Activated T-helper 1 cell treated with anti-CD3 and anti-CD28 coated beads, Interleukin-12 subunit alpha, Interleukin-12 subunit beta, Interleukin-2, Interleukin-4 antibody, amounts not matched to agents 30 ng/mL and 10 ng/mL and 1 ng/mL, durations not matched to agents 14 hours and 24 hours and 36 hours (primary cell): ENCODE measurements at places on chromosomes 3 and 15.

DNA sequence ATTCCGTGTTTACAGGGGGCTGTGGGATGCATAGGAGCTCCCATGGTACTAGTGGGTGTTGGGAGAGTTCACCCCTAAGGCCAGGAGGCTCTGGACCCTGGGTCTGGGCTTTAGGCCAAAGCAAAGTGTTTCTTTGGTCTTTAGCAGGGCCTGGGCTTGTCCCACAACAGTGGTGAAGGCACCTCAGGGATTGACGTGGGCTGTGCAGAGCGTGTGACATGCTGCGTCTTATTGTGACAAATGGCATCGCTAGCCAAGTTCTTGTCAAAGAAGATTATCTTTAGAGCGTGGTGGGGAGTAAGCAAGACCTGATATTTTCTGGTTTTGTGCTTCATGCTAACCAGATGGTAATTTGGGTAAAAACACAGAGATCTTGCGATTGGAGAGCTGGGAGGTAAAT is 170.1 kb downstream of the APBA2 start:
- DNase-seq = no peak

DNA sequence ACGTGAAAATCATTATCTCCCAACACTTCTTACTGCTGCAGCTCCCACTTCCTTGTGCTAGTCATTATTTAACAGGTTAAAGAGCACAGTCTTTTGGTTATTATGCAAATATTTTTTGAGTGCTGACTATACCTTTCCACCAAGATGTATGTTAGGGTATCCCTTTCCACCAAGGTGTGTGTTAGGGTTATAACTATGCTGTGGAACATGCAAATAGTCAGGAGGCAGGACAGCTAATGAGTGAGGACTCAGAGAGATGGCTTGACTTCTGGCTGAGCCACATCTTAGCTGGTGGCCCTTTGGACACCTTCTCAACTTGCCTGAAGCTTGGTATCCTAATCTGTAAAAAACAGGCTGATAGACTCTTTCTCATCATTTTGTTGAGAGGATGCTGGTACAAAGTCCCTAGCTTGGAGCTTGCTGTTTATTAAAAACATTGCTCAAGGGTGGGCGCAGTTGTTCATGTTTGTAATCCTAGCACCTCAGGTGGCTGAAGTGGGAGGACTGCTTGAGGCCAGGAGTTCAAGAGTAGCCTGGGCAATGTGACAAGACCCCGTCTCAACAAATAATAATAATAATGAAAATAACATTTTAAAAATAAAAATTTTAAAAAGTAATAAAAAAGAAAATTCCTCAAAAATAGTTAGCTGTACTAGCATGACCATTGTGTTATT is 160.5 kb upstream of the ADAMTS9 start:
- no peak for DNase-seq

DNA sequence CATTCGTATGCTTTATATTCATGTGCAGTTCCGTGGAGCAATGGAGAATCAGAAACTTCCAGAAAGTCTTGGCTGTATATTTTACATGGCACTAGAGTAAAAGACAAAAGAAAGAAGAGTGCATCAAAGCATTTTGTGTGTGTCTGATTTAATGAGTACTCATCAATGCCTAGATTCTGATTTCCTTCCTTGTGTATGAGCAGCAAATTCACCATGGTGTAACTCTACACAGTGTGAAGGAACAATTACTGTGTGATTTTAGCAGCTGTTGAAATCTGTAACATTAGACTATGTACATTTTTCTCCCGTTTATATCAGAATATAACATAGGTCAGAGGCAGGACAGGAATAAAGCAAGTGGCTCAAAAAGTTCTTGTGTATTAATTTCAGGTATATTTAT is 102.0 kb upstream of the TSC22D2 start:
- DNase-seq = no peak

- no peak for DNase-seq
Measured at GRCh38 chr3:97277708-97278107, 463.3 kb downstream of the EPHA6 start.

GRCh38 chr3:105367063-105367405 is 325 bp downstream of the ALCAM start:
- DNase-seq = peak; percentile 24

DNA sequence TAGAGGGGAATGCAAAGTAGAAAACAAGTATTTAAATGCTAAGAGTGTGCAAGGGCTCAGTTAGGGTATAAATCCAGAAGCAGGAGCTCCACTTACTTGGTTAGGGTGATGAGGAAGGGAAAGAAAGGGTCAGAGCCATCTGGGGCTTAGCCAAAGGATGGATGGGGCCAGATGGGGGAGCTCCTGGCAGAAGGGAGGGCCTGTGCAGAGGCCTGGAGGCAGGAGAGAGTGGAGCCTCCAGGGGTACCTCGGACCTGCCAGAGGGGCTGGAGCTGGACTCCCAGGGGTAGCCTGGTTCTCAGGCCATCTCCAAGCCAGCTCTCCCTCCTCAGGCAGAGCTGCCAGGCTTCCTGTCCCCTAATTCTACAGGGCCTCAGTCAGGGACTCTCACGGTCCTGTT is 506.3 kb downstream of the SHQ1 start:
- DNase-seq = no peak

DNA sequence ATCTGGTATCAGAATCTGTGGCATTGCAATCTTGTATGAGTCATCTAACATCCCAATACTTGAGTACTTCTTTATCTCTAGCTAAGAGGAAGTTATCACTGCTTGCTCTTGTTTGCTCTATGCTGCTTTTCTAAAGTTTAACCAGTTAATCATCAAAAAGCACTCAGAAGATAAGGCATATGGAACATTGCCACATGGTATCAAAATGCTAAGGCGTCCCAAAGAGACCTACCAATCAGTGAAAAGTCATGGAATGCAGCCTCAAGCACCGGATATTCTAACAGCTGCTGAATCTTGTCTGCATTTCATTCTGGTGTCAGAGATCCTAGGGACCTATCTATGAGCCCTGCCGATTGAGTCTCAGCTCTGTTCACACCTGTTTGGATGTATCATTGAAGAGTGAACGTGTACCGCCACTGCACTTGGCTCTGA is 192.8 kb downstream of the ARPP21 start:
- DNase-seq = no peak

DNA sequence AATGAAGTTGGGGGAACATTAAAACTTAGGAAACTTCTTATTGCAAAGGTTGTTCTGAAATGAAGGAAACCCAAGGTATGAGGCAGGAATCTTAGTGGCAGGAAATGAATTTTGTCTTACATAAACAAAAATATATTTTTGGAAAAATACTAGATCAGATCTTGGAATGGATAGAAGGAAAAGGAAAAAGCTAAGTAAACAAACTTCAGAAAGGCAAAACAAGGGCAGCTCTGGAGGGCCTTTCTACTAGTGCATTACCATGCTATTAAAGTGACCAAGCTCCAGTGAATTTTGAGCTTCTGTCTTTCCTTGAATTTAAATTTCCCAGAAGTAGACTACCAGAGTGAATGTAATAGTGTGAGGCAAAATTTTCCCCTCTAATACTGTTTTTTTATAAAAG is 13.6 kb downstream of the ARL6 start:
- DNase-seq = no peak

DNA sequence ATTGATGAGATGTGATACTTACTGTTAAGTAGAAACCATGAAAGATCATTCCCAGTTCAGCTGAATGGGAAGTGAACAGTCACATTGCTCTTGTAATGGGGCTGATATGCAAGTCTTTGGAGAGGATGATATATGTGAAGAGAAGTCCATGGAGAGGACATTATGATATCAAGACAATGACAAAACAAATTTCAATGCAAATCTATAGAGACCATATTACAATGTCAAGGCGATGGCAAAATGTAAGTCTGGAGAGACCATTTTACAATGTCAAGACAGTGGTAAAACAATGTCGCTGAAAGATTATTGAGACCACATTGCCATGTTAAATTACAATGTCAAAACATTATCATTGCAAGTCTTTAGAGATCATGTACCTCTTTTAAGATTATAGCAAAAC is 277.1 kb upstream of the MEIS2 start:
- DNase-seq = no peak

- DNase-seq = no peak
Measured at GRCh38 chr15:72136170-72137051, 18.2 kb downstream of the SENP8 start.

DNA sequence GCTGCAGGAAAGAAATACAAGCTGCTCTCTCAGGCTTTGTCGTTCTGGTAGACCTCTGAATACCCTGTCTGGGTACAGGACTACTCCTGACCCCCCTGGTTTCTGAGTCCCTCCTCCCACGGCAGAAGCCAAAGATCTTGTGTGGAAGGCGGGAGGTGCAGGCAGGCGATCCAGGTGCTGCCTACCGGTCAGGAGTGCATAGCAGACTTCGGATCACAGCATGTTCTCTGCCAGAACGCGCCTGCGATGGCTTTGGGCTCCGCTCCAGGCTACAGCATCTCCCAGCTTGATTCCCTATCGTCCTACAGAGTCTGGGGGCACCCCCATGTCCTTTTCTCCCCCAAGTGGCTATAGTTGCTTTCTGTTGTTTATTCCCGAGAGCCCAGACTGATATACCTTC is 2.5 kb upstream of the CFAP100 start:
- DNase-seq = no peak

GRCh38 chr15:29333261-29333660 is 63.6 kb upstream of the NSMCE3 start:
- DNase-seq = no peak

GRCh38 chr3:167723872-167724271 is 10.8 kb downstream of the PDCD10 start:
- no peak for DNase-seq

GRCh38 chr3:196232154-196232881 is 16.0 kb downstream of the SLC51A start:
- DNase-seq = no peak

DNA sequence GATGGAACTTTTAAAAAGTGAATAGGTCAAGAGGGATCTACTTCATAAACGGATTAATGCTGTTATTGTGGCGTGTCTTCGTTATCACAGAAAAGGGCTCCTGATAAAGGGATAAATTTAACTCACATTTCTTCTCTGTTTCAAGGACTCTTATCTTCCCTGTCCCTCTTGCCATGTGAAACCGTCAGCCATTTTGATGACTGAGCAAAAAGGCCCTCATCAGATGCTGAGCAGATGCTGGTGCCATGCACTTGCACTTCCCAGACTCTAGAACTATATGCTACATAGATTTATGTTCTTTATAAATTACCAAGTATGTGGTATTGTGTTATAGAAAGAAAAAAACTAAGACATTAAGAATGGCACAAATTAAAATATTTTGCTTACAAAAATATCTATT is 1011.8 kb upstream of the GBE1 start:
- no peak for DNase-seq
